ENCODE measurements at places on chromosomes 16 and 17.

- DNase-seq = no peak
These were observed 558 bp downstream of the B3GNT9 start for GRCh38 chr16:67150047-67150832.

DNA sequence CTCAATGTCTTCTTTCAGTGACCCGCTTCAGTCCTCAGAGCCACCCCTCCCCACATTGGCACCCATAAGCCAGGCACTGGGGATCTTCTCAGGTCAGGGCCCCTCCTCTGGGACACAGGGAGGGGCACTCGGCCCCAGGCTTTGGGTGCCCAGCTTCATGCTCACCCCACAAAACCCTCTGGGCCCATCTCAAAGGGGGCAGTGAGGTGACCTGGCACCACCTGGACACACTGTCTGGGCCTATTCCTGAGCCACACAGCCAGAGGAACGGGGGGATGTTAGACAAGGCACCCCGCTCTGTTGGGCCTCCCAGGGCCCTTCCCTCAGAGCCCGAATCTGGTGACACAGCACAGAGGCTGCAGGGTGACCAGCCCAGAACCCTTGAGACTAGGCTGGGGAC, 36.1 kb downstream of the TNFRSF13B start:
- DNase-seq = no peak

DNA sequence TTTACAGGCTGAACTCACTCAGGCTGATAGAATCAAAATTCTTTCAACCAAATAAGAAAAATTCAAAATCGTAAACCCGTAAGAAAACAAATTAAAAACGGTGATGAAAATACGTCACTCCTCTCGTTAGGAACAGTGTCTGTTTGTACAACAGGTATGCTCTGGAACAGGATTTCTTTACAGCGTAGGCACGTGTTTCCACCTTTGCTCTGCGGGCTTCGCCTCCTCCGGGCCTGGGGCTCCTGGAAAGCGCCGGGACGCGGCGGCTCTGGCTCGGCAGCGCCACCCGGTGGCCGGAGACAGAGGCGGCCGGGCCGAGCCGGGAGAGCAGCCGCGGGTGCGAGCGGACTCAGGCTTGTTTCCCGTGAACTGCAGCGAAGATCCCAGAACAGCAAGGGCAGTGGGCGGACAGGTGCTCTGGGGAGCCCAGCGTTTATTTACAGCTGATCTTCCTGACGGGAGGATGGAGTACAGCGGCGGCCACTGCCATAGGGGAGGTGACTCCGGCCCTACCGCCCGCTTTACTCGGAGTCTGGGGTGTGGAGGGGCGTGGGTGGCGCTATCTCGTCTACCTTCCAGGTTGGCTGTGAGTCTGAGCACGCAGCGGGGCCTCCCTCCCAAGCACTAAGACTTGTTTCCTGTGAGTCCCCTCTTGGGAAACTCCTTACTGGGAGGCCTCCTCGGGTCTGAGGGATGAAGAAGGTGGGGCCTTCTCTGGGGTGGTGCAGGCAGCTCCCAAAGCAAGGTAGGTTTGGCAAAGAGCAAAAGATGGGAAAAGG, 40.5 kb upstream of the ATP2A3 start:
- peak; percentile 22 for DNase-seq

GRCh38 chr17:49198211-49198610, 12.2 kb downstream of the GNGT2 start:
- no peak for DNase-seq

- no peak for DNase-seq
These were observed 7.2 kb upstream of the MYCBPAP start for GRCh38 chr17:50501054-50501453.

- DNase-seq = no peak
These were observed 314.5 kb downstream of the SEC14L1 start for GRCh38 chr17:77455111-77455890.

DNA sequence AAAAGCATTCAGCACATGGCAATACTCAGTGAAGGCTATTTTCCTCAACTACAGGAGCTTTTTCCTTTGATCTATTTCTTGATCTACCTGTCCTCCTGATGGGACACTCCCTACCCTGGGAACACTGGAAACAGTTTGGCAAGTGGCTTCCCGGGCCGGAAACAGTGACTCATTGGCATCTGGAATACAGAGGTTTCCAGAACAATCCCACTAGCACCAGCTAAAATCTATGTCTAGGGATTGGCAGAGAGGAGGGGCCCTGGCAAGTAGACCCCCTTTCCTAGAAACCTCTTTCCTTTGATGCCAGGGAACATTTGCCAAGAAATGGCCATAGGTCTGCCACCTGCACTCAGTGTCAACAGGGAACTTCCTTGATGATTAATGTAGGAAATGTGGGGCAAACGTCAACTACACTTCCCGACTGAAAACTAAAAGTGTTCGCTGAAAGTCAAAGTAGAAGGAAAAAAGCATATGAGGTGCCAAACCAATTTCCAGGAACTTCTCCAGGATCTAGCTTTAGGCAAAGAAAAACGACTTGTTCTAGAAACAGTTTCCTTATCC, 30.4 kb upstream of the FBXW10B start:
- no peak for DNase-seq

GRCh38 chr16:64312980-64313379, 808.9 kb downstream of the CDH11 start:
- DNase-seq = no peak

DNA sequence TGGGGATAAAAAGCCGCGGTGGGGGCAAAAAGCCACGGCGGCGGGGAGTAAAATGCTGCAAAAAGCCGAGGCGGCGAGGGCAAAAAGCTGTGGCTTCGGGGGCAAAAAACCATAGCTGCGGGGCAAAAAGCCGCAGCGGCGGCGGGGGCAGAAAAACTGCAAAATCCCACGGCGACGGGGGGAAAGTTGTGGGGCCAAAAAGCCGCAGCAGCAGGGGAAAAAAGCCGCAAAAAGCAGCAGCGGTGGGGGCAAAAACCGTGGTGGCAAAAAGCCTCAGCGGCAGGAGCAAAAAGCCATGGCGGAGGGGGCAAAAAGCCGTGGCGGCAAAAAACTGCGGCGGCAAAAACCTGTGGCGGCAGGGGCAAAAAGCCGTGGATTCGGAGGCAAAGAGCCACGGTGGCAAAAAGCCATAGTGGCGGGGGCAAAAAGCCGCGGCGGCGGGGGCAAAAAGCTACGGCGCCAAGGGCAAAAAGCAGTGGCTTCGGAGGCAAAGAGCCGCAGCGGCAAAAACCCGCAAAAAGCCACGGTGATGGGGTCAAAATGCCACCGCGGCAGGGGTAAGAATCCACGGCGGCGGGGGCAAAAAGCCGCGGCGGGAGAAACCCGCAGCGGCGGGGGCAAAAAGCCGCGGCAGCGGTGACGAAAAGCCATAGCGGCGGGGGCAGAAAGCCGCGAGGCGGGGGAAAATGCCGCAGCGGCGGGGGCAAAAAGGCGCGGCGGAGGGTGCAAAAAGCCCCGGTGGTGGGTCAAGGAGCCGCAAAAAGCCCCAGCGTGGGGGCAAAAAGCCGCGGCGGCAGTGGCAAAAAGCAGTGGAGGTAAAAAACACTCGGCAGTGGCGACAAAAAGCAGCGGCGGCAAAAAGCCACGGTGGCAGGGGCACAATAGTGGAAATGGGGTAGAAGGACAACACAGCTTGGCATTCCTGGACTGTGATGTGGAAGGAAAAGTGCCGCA, 192.8 kb downstream of the SHCBP1 start:
- DNase-seq = no peak

GRCh38 chr17:1612400-1612799, 16.2 kb downstream of the SLC43A2 start:
- no peak for DNase-seq

- DNase-seq = no peak
These were observed 268.7 kb upstream of the SALL1 start for GRCh38 chr16:51419768-51420167.

DNA sequence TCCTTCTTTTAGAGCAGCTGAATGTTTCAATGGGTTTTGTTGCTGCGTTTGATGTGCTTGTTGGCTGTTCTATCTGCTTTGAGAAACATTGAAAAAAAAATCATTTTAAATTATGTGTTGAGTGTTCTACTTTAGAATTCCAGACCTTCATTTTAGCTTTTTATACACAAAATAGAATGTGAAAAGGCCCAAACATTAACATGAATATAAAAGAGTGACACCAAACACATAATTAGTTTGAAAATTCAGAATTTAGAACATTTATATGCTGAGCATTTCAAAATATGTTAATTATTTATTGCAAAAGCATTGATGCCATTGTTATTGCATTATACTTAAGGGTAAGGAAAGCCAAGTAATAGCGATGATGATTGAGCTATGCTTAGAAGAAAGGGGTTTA, 2.9 kb downstream of the NFAT5 start:
- no peak for DNase-seq

- DNase-seq = no peak
These were observed 36.5 kb upstream of the VWA3A start for GRCh38 chr16:22055881-22056280.

GRCh38 chr17:58313815-58314705, 14.5 kb downstream of the TSPOAP1 start:
- DNase-seq = no peak

GRCh38 chr17:77429969-77430752, 289.4 kb downstream of the SEC14L1 start:
- peak; percentile 69 for DNase-seq

DNA sequence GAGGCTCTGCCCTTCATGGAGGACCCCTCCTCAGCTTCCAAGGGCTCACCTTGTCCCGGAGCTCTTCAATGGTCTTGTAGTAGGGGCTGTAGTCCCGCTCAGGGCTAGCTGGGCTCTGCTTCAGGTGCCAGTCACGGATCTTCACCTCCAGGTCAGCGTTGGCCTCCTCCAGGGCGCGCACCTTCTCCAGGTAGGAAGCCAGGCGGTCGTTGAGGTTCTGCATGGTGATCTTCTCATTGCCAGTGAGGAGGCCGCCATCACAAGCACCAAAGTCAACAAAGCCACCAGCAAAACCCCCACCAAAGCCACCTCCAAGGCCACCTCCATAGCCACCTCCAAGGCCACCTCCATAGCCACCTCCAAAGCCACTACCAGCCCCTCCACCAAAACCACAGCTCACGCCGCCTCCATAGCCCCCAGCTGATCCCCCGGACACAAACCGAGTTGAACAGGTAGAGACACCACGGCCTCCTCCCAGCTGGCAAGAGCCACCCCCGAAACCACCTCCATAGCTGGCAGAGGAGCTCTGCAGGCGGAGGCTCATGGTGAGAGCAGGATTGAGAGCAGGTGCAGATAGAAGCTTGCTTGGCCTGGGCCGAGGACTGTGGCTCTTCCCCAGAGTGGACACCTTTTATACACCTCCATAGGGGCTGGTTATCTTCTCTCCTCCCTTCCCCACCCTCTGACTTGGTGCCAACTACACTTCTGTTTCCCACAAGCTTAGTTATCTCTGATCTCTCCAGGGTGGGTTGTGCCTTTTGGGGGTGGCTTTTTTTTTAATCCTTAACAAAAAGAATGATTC, at the start of gene KRT13:
Gene KRT13 (minus strand): TSS at position 606 of the 802 bp plus-strand sequence. CDS start 62 bp downstream, at position 544.
- DNase-seq = no peak

DNA sequence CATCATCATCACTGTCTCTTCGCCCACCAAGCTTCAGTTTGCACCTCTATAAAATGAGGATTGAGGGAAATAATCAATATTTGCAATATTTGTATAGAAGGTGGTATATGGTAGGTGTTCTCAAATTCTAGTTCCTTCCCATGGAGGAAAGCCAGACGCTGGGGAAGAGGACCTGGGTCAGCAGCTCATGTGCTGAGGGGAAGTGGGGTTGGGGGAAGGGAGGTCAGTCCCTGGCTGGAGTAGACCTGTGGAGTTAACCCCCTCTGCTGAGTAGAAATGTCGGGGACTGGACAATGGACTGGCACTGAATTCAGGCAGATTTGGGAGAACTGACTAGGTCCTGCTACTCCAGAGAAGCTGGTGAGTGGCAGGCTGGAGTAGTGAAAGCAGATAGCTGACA, 12.8 kb upstream of the ITGB3 start:
- no peak for DNase-seq

DNA sequence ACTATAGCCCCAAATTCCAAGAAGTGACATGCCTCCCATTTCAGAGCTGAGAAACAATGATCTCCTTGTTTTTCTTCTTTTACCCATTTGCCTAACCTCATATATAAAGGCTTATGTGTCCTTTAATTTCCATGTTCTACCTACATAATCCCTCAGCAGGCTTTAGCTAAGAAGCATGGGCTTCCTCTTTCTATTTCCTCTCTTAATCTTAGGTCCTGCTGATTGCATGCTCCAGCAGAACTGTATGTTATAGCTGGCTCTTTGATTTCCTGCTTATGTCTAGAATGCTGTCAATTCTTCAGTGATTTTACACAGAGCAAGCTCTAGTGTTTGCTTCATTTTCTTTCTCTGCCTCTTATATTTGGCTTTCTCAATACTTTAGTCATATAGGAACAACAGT, 151.7 kb upstream of the COX10 start:
- DNase-seq = no peak

DNA sequence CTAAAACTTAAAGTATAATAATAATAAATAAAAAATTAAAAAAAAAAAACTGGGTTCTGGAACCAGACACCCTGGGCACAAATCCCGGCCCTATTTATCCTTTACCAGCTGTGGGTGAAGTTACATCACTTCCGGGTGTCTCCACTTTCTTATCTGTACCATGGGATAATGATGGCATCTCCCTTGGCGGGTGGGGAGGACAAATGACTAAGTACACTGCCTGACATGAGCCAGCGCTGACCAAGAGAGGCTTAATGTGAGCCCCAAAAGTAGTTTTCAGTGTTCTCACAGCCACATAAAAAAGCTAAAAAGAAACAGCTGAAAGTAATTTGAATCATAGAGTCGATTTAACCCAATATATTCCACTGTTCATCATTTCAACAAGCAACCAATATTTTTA, 424.9 kb downstream of the SOX9 start:
- DNase-seq = no peak

DNA sequence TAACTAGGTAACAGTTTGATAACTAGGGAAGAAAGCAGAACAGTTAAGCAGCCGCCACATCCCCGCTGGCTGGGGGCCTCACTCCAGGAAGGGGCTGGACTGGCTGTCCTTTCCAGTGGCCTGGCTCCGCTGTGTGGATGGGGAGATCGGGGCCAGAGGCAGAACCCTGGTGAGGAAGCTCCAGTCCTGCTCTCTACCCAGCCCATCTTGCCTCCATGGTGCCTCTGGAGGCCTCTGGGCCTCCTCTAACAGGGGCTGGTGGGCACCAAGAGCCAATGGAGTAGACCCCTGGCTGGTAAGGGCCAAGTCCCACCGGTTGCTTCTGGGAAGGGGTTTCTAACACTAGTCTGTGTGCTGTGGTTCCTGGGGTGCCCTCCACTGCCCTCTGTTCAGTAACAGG, 8.1 kb downstream of the CNP start:
- DNase-seq = no peak
